HT1080 (cell line): ENCODE measurements at places on chromosomes 11 and 22.

GRCh38 chr11:57156928-57157327, 24.8 kb upstream of the LRRC55 start:
- no peak for DNase-seq

DNA sequence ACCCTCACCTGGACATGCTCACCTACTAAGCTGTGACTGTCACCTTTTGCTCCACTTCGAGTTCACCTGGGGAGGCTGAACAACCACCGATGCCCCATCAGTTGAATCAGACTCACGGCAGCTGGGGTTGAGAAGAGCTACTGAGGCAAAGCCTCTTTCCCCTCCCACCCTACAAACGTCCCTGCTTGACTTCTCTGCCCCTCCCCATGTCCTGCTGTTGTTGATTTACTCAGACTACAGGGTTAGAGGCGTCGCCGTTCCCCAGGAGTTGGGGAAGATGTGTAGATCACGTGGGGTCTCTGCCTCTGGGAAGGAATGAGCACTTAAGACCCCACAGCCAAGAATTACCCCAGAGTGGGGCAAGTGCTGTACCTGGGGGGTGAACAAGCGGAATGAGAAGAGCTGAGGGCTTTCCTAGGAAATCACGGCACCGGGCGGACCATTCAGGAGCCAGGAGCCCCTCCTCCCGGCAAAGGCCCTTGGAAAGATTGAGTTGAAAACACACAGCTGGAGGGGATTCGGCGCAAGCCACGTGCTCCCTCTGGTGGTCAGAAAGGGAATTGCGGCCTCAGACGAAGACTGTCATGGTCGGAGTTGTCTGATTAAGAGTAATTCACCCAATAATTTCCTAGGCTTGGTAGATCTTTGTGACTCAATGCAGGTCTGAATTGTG, 7.0 kb downstream of the FXYD2 start:
- DNase-seq, result peak; percentile 75

GRCh38 chr11:59097113-59097708, 9.8 kb upstream of the FAM111B start:
- DNase-seq, result peak; percentile 52

GRCh38 chr11:117337076-117337475, 9.4 kb downstream of the CEP164 start:
- no peak for DNase-seq

DNA sequence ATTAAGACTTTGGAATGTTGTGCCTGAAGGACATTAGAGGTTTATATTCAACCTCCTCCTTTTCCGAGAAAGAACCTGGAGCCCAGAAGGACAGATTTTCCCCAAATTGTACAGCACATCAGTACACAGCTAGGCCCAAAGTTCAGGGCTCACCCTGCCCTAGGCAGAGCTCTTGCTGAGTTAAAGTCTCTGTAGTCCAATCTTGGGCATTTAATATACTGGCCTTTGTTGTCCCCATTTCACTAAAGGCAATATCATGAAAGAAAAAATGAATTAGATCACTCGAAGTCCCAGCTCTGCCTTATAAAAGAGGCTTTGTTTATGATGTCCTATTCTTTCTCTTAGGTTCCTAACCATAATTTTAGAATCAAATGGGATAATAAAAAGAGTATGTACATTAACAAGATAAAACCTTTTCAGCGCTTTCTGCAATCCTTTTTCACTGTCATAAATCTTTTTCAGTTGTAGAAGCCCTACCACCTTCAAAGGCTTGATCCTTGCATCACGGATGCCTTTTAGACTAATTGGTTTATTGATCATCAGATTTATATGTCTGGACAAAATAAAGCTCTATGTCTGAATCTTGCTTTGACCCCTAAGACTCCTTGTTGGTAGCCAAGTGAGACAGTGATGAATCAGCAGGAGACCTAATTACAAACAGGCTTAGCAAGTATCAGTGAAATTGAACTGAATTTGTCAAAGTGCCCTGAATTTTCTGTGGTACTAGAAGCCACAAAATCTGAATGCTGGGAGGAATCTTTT, 39.8 kb downstream of the RELT start:
- DNase-seq, result no peak
